ENCODE measurements at places on chromosomes 4 and X. TPM values are rescaled to one million over a fixed set of nuclear protein-coding genes. Genes with fewer than 3 reads are reported as not detected.

Gene USP17L5
- not detected for polyA plus RNA-seq

Gene SAGE1
- polyA plus RNA-seq: not detected

GRCh38 chrX:456551-457291 is 70.0 kb upstream of the PPP2R3B start:
- DNase-seq: no peak

DNA sequence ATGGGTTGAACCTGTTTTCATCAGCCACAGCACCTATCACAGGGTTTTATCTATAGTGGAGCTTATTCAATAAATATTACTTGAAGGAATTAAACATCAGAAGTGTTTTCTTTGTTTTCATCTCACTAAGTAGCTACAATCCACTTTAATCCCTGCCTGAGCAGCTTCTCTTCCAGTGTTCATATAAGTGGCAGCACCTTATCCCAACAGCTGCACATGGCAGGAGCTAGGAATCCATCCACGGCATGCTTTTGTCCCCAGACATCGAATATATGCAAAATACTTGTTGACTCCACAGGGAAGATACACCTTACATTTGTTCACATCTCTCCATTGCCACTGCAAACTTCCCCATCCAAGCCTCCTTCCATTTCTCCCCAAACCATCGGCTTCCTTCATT is 549.8 kb upstream of the FAM241A start:
- DNase-seq: no peak

GRCh38 chr4:12573716-12574115 is 910.4 kb downstream of the RAB28 start:
- no peak for DNase-seq
